ENCODE measurements at places on chromosomes 1 and 21.

DNA sequence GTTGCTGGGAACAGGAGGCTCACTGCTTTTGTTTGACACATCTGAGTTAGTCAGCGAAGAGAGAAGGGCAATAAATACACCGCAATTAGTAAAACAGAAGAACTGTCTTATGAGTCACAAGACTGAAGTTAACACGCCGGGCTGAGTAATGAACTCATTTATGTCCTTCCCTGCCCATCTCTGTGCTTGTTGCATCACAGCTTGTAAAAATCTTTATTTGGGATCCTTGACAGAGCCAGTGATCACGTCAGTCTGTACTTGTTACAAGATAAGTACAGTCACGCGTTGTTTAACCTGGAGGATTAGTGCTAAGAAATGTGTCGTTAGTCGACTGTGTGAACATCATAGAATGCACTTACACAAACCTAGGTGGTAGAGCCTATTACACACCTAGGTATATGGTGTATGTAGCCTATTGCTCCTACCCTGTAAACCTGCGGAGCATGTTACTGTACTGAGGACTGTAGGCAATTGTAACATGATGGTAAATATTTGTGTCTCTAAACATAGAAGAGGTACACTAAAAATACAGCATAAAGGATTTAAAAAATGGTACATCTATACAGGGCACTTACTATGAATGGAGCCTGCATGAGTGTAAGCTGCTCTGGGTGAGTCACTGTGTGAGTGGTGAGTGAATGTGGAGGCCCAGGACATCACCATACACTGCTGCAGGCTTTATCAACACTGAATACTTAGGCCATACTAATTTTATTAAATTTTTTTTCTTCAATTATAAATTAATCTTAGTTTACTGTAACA, 272.2 kb downstream of the TNR start:
- no peak for DNase-seq

- no peak for DNase-seq
These were observed 1.4 kb upstream of the TLCD4 start for GRCh38 chr1:95115708-95116137.

- DNase-seq, result no peak
These were observed 120.0 kb downstream of the S1PR1 start for GRCh38 chr1:101356604-101357443.

DNA sequence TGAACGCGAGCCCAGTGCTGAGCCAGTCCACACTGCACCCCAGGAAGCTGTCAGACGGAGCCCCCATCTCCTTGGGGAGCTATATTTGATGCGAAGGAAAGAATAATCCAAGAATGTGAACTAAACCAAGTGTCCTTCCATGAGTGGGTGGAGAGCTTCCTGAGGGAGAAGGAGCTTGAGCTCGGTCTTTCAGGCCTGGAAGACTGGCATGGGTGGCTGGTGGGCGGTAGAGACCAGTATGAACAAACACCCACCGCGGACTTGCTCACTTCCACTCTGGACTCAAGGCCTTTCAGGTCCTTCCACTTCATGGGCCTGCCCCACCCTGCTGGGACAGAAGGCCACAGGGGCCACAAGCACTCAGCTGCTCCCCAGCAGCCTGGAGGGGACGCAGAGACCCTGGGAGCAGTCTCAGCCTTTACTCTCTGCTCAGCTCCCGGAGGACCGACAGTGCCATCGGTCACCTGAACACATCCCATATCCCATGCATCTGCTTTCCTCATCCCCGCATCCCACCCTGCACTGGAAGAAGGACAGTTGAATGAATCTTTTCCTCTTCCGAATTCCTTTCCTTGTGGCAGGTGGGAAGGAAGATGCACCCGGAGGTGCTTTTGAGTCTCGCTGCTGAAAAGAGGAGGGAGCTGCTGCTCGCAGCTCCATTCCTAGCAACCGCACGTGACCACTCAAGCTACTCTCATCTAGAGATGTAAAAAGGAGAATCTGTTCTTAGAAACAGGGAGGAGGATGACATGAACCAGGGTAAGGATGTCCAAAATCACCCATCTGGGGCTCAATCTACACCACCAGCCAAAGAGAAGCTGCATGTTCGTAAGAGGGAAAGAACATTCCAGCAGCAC, 92.3 kb downstream of the PGBD5 start:
- DNase-seq, result no peak

DNA sequence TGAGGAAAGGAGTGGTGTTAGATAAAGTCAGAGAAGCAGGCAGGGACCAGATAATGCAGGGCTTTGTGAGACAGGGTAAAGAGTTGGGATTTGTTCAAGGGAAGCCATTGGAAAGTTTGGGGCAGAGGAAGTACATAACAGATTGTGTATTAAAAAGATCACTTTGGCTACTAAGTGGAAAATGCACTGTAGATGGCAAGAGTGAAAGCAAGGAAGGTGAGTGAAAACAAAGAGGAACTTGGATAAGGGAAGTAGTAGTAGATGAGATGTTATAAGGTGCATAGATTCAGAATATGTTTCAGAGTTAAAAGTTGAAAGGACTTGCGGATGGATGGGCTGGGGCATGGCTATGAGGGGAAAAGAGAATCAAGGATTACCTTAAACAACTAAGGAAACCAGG, 17.4 kb downstream of the MRPL39 start:
- DNase-seq, result no peak
